T-cell (primary cell): ENCODE measurements at places on chromosomes 7 and 10. TPM values are rescaled to one million over a fixed set of nuclear protein-coding genes. Genes with fewer than 3 reads are reported as not detected.

- H3K27ac ChIP-seq, result peak overlapping the region; percentile 76
- H3K4me3 ChIP-seq, result no peak overlapping the region
- DNase-seq, result peak; percentile 94
- peaks cover 15% of the 10 kb centered on the region for H3K4me1 ChIP-seq
- H3K36me3 ChIP-seq, result no peaks in the 10 kb centered on the region
These were observed 237.2 kb upstream of the KAT6B start for GRCh38 chr10:74589226-74589673.

Gene MTURN
- total RNA-seq, result 17.3 TPM

Gene LHFPL3
- not detected for total RNA-seq

Gene MSMB
- not detected for total RNA-seq
